NCI-H1417 (cell line): ENCODE measurements at places on chromosomes 5 and 9.

- DNase-seq = no peak
Measured at GRCh38 chr5:68246802-68247201, 31.2 kb downstream of the PIK3R1 start.

- DNase-seq = no peak
Measured at GRCh38 chr9:119802621-119803020, 433.4 kb upstream of the BRINP1 start.

DNA sequence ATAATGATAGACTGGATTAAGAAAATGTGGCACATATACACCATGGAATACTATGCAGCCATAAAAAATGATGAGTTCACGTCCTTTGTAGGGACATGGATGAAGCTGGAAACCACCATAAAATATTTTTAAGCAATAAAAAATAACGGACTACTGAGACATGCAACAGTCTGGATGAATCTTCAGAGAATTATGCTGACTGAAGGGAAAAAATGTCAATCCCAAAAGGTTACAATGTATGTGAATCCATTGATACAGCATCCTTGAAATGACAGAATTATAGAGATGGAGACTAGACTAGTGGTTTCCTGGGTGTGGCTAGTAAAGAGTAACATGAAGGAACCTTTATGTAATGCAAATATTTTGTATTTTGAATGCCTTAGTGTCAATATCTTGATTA, 1808.6 kb upstream of the NUDT12 start:
- no peak for DNase-seq

DNA sequence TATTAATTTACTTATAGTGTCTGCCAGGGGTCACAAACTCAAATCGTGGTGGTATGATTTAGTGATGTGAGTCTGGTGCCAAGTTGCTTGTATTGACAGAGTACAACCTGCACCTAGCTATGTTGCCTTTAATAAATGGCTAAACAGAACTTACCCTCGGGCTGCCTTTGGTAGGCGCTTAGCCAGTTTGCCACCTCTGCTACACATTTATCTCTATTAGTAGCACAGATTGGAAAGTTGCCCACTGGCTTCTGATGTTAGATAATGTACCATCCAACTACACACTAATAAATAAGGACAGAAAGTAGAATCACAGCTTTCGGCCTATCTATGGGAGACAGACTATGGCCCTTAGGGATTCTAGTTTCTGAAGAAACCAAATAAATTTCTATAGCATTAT, 368.4 kb downstream of the MAN2A1 start:
- DNase-seq = no peak

- no peak for DNase-seq
Measured at GRCh38 chr9:96448546-96449170, 1.3 kb upstream of the HABP4 start.

- no peak for DNase-seq
Measured at GRCh38 chr5:53219174-53219573, 109.6 kb upstream of the MOCS2 start.

- DNase-seq = peak; percentile 3
Measured at GRCh38 chr9:78369639-78370219, 72.8 kb downstream of the PSAT1 start.

- no peak for DNase-seq
Measured at GRCh38 chr5:54469622-54470021, 14.1 kb downstream of the HSPB3 start.

- DNase-seq = no peak
Measured at GRCh38 chr9:42388146-42388690, 204.8 kb downstream of the SPATA31A6 start.

- DNase-seq = peak; percentile 85
Measured at GRCh38 chr9:133889584-133890301, 102.4 kb downstream of the VAV2 start.

DNA sequence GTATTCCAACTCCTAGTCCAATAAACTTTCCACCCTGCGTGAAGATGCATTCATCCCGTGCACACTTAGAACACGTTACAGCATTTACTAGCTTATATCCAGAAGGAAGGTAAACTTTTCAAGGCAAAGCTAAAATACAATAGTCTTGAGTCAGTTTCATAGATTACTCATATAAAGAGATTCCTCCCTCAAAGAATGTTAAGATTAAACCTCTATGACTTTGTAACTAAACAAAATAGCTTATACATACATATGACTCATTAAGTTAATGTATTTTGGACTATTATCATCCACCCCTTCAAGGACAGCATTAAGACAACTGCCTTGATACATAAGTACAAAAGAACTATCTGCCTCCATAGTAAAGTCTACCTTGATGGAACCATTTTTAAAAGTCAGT, 36.1 kb downstream of the TLE1 start:
- DNase-seq = no peak

- DNase-seq = no peak
Measured at GRCh38 chr9:123302348-123303214, 34.2 kb upstream of the STRBP start.

GRCh38 chr9:130137641-130138081, 34.5 kb upstream of the NCS1 start:
- no peak for DNase-seq

GRCh38 chr5:79886456-79886855, 104.6 kb downstream of the MTX3 start:
- peak; percentile 21 for DNase-seq

DNA sequence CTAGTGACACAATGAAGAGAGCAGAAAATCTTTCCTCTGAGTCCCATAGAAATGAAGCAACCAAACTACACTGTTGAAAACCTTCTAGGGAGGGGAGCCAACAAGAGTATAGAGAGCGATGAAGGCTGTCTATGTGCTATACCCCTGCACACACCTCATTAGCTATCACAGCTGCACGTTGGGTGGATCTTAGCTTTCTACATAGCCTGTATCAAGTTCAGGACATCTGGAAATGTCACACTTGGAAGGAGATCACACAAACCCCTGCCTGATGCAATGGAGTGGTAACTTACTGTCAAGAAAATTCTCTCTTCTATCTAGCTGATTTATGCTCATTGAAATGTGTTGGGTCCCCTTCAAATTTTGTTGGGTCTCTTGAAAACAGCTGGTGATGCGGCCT, 127.0 kb upstream of the NTRK2 start:
- no peak for DNase-seq

GRCh38 chr9:136117916-136118319, 757 bp downstream of the TMEM250 start:
- DNase-seq = no peak

DNA sequence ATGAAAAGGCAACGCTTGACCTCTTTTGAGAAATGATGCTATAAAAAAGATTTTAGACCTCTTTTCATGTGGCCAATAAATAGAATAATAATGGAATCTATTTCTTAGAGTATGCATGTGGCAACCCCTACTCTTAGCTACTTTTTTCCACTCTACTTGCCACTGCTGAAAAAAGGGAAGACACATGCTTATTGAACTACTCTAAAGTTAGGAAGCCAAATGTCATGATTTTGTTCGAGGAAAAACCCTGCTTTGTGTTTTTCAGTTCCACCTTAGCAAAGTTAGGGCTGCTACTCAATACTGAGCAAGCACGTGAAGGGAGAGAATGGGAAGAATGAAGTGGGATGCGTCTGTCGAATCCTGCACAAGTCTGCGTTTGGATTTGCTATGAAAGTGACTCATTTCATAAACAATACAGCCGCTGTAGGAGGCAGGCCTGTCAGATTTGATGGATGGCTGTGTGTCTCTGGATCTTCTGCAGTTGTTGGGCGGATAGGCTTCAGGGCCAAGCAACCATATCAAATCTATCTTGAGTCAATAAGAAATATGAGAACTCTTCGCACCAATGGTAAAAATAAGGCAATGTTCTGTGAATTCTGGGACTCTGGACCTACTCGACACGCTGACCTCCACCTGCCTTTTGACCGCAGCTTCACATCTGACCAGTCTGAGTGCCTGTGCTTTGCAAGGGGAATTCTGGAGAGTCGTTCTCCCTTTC, 333.6 kb downstream of the PIK3R1 start:
- no peak for DNase-seq

DNA sequence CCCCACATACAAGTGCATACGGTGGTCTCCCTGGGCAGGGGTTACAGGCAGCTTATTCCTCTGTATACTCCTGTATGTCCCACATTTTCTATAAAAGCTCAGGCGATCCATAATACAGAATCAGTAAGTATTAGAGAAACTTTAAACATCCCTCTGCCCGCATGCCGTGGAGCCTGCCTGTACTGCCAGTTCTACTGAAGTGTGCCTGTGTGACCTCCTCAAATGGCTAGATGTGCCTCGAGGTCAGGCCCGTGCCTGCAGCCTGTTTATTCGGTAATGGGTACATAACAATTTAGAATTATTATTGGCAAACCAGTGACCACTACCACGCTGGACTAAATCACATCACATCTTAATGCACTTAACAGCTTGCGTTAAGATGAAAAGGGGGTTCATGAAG, 190.8 kb downstream of the FANCC start:
- DNase-seq = no peak

DNA sequence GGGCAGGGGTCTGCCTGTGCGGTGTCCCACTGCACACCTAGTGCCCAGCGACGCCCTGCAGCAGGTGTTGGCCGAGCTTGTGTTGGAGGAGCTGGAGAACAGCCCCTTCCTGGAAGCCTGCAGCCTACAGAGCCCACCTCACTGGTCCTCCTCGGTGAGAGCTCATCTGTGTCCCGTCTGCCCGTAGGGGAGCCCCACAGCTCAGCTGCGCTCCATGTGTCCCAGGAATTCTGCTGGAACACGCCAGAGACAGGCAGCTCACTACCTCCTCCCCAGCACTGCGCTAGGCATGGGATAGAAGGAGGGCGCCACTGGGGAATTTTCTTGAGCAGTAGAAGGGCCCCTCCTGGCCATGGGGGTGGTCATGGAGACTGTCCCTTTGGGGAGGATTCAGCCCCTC, 44.0 kb downstream of the DUSP1 start:
- DNase-seq = no peak

GRCh38 chr5:174581479-174581878, 142.9 kb upstream of the MSX2 start:
- DNase-seq = no peak

GRCh38 chr5:138658676-138659075, 83.5 kb upstream of the HSPA9 start:
- peak; percentile 8 for DNase-seq

DNA sequence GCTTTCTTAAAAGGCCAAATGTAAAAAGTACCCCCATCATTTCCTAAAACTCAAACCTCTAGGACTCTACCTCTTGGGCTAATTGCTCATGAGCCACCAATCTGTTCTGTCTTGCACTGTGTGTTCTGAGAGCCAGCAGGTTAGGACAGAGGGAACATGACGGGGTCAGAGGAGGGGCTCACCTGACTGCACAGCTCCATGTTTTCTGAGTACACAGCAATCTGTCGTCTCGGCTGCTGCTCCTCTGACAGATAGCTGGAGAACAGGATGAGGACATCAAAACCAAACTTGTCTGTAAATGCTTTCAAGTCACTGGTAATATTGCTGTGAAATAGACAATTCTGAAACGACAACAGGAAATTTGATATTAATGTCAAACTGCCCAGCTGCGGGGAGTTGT, 50.9 kb upstream of the PCA3 start:
- DNase-seq = no peak

- DNase-seq = no peak
Measured at GRCh38 chr9:77866878-77867277, 164.7 kb downstream of the GNAQ start.

DNA sequence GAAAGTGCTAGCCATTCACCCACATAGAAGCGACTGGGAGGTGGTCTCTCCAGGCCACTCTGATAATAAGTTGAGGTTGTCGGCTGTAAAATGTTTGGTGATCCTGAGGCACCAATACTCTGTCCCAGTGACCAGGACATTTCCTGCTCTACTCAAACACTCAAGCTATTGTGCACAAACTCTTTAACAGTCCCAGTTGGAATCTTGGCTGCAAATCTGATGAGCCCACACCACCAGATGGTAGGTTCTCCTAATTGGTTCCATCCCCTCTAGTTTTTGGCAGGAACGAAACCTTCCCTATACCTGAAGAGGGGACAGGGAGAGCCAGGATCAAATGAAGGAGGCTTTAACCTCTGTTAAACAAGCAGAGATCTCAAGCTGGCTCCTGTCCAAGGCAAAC, 14.3 kb downstream of the GRIA1 start:
- peak; percentile 1 for DNase-seq

DNA sequence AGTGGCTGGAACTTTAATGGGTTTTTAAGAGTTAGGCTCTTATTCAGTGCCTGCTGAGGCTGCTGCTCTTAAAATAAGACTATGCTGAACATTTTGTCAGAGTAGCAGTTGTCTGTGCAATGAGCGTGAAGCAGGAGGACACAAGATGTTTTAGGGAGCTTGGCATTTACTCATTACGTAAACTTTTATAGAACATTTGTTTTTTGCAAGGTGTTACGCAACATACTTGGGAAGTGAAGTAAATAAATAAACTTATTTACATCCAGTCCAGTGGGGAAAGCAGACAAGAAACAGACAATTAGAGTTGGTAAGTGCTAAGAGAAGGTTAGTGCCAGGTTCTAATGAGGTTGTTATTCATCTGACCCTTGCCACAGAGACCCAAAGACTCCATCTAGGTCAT, 226.0 kb downstream of the HINT1 start:
- no peak for DNase-seq

GRCh38 chr5:115354246-115354645, 57.8 kb upstream of the CCDC112 start:
- DNase-seq = no peak

DNA sequence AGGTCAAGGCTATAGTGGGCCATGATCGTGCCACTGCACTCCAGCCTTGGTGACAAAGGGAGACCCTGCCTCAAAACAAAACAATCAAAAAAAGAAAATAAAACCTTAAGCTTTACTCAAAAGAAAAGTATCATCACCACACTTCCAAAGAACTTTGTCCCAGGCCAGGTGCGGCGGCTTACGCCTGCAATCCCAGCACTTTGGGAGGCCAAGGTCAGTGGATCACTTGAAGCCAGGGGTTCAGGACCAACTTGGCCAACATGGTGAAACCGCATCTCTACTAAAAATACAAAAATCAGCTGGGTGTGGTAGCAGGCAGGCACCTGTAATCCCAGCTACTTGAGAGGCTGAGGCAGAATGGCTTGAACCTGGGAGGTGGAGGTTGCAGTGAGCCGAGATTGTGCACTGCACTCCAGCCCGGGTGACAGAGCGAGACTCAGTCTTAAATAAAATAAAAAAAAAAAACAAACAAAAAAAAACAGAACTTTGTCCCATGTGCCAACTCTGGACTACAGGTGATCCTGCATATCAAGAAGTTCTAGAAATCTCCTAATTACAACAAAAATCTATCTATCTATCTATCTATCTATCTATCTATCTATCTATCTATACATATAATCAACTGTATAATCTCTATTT, 19.7 kb downstream of the CLINT1 start:
- no peak for DNase-seq

- no peak for DNase-seq
Measured at GRCh38 chr5:74499256-74500050, 141.1 kb downstream of the ENC1 start.

GRCh38 chr9:111863636-111864035, 33.0 kb upstream of the UGCG start:
- DNase-seq = no peak

- DNase-seq = no peak
Measured at GRCh38 chr5:67283988-67284487, 87.4 kb upstream of the CD180 start.
